ENCODE measurements at places on chromosomes 2 and 18.
A peak's percentile ranks its signal among the peaks of the same experiment; 100 is the strongest.

DNA sequence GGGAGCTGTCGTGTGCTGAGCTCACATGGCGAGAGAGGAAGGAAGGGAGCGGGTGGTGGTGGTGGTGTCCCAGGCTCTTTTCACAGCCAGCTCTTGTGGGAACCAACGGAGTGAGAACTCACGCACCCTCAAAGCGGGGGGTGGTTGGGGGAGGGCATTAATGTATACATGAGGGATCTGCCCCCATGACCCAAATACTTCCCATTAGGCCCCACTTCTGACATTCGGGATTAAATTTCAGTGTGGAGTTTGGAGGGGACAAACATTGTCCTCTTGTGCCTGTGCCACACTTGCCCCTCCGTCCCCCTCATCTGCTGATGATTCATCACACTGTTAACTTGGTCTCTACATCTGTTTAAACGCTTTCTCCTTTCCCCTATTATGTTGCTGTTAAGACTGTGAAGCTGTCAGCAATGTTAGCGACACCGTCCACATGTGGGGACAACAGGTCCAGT, 22.5 kb downstream of the INPP4A start:
- no peak for DNase-seq

GRCh38 chr2:50051374-50051773, 897.1 kb upstream of the FSHR start:
- DNase-seq: no peak

- no peak for DNase-seq
Measured at GRCh38 chr2:41182961-41183360, 731.1 kb upstream of the SLC8A1 start.

GRCh38 chr2:127649684-127650040, 3.7 kb downstream of the GPR17 start:
- DNase-seq: peak; percentile 79

DNA sequence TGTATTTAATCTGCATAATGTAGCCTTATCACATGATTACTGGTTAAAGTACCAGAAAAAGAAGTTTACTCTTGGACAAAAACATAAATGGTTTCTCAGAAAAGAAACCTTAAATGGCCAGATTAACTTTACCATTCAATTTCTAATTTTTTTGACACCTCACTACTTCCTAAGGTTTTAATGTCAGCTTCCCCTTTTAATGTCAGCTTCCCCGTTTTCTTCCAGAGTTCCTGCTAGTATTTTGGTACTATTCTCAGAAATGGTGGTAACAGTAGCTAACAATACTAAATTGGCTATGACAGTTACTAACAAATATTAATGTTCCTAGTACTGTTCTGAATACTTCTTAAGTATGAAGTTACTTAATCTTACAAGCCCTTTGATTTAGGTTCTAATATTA, 22.4 kb upstream of the SLC8A1 start:
- DNase-seq: no peak

DNA sequence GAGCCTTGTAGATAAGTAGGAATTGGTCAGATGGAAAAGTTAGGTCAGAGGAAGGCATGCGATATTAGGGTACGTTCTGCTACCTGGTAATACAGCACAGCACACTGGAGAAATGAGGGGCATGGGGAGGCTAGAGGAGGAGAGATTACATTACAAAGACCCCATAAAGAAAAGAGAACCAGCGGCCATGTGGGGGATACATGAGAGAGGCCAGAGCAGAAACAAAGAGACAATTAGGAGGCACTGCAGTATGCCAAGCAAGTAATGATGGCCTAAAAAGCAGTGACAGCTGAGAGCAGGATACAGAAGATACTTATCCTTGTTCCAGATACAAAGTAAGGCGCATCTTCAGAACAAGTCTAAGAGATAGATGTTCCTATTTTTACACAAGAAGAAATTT, 40.0 kb downstream of the TXNL1 start:
- DNase-seq: no peak

GRCh38 chr2:75587954-75588587, 27.3 kb upstream of the EVA1A start:
- DNase-seq: no peak

- no peak for DNase-seq
Measured at GRCh38 chr2:29583104-29583503, 338.3 kb downstream of the ALK start.

- DNase-seq: no peak
Measured at GRCh38 chr18:8773980-8774379, 68.6 kb downstream of the MTCL1 start.
